ENCODE measurements at places on chromosomes 7 and 10. TPM values are rescaled to one million over a fixed set of nuclear protein-coding genes. Genes with fewer than 3 reads are reported as not detected.

EN2 gene
- 0.11 TPM for total RNA-seq

ANKRD30A gene
- total RNA-seq = not detected

CEP55 gene
- 1.4 TPM for total RNA-seq

- no peak for DNase-seq
These were observed 4.8 kb upstream of the REPIN1 start for GRCh38 chr7:150363872-150364271.
